ENCODE measurements at places on chromosomes 3 and 15.
A peak's percentile ranks its signal among the peaks of the same experiment; 100 is the strongest.

- no peak for DNase-seq
These were observed 39.3 kb downstream of the OXNAD1 start for GRCh38 chr3:16304061-16305010.

DNA sequence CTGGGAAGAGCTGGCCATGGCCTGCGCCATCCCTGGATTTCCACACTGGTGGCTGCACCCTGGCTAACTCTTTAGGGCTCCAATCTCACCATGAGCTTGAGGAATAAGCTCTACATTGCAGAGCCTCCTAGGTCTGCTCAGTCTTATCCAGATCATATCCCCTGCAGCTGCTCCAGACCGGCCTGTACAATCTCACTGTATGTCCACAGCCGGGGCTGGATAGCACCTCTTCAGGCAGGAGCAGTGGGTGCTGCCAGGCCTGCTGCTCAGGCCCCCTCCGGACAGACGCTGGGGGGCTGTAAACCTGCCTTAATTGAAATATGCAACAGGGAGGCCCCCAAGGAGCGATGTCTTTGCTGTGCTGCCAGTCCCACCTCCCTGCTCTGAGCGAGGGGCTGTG, 15.6 kb downstream of the INSYN1 start:
- DNase-seq, result no peak

- DNase-seq, result peak; percentile 59
These were observed 81.2 kb upstream of the TCF12 start for GRCh38 chr15:56837273-56837672.

- no peak for DNase-seq
These were observed 34.9 kb upstream of the NRROS start for GRCh38 chr3:196604548-196604947.

GRCh38 chr3:72274493-72275330, 489.8 kb upstream of the PROK2 start:
- DNase-seq, result peak; percentile 93
